Stimulated activated CD4-positive, alpha-beta T cell treated with anti-CD3 and anti-CD28 coated beads, Interleukin-4, amount 100 ng/mL, for 1 hour (primary cell): ENCODE measurements at places on chromosomes 5 and 9.

- no peak for DNase-seq
Measured at GRCh38 chr9:20353931-20354652, 268.2 kb downstream of the MLLT3 start.

- DNase-seq, result no peak
Measured at GRCh38 chr9:130900701-130901497, 4.3 kb upstream of the QRFP start.

DNA sequence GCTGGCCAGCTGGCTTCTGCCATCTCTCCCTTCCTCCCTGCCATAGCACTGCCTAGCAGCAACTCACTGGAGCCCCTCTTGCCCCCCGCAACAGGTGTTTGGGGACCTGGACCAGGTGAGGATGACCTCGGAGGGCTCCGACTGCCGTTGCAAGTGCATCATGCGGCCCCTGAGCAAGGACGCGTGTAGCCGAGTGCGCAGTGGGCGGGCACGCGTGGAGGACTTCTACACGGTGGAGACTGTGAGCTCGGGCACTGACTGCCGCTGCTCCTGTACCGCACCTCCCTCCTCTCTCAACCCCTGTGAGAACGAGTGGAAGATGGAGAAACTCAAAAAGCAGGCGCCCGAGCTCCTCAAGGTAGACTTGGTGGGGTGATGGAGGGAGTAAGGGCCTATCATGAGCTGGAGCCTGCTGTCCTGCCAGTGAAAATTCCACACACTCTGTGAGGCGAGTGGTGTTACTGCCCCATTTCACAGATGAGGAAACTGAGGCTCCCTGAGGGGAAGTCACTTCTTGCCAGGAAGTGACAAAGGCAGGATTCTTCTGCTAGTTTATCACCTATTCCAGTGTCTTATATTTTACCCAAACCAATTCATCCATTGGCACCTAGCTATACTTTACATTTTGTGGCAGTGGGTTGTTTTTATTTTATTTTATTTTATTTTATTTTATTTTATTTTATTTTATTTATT is 10.1 kb downstream of the OLFML2A start:
- no peak for DNase-seq

DNA sequence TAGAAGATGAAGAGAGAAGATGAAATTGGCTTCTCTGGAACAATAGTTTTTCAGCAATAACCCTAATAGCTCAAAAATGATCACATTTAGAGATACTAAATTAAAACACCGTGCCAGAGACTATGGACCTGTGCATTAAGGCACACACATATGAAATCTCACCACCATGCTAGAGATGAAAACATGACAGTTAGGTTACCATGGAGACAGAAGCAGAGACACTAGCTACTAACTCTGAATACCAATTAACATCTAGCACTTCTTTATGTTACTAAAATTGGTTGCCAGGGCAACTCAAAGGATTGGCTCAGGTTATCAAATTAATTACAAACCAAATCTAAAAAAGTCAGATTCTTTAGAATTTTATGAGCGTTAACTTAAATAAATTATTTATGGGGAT is 337.7 kb downstream of the PLK2 start:
- DNase-seq, result no peak

DNA sequence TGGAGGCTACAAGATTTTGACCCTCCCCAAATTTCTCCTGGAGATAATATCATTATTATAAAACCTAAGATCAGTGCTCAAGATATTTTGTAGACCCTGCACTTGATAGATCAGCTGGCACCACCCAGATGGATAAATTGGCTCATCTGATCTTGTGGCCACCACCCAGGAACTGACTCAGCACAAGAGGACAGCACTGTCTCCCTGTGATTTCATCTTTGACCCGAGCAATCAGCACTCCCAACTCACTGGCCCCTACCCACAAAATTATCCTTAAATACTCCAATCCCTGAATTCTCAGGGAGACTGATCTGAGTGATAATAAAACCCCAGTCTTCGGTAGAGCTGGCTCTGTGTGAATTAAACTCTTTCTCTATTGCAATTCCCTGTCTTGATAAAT is 34.5 kb upstream of the TENT2 start:
- DNase-seq, result no peak
